ENCODE measurements at places on chromosomes 4 and X.

- no peak for DNase-seq
Observed at GRCh38 chr4:134499074-134499473, 297.5 kb upstream of the PABPC4L start.

DNA sequence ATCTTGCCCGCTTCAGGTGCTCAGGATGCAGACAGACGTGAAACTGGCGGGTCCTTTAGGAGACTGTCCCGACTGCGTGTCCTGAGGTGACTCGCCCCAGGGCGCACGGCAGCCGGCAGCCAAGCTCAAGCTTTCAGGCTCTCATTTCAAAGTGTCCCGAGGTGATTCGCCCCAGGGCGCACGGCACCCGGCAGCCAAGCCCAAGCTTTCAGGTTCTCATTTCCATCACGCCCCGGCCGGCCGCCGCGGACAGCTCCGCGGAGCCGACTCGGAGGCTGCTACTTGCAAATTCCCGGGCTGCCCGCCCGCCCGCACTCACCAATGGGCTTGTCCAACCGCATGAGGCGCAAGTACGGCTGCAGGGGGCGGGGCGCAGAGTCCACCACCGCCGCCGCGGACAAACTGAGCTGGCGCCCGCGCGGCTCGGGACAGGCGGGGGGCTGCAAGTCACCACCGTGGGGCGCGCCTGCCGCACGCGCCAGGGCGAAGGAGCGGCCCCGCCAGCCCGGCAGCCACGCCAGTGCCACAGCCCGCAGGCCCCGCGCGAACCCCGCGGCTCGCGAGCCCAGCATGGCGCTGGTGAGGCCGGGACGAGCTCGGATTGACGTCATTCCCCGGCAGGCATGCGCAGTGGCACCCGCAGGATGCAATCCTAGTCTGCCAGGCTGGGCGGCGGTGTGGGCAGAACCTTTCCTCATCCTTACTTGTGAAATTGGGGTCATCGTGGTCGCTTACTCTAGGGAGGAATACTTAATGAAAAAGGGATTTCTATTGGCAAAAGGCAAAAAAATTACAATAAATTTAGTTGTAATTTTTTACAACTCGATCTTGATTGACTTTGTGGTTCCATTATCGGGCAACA lies at the start of gene COQ2:
Gene COQ2 (minus strand): TSS at position 606 of the 862 bp plus-strand sequence. CDS start 34 bp downstream, at position 572.
- DNase-seq: peak; percentile 98

DNA sequence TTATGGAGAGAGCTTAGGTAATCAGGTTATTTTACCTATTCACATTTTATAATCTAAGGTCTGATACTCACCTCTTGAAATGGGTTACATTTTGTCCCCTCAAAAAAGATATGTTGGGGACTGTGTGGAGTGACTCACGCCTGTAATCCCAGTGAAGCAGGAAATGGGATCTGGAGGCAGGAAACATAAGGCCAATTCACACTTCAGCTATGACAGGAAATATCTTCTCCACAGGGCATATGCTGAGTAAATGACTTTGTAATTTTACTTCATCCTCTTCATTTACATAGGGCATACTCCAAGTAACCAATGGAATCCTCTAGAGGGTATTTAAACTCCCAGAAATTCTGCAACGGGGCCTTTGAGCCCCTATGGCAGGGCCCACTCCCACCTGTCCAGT lies 54.8 kb upstream of the ZMAT1 start:
- no peak for DNase-seq

DNA sequence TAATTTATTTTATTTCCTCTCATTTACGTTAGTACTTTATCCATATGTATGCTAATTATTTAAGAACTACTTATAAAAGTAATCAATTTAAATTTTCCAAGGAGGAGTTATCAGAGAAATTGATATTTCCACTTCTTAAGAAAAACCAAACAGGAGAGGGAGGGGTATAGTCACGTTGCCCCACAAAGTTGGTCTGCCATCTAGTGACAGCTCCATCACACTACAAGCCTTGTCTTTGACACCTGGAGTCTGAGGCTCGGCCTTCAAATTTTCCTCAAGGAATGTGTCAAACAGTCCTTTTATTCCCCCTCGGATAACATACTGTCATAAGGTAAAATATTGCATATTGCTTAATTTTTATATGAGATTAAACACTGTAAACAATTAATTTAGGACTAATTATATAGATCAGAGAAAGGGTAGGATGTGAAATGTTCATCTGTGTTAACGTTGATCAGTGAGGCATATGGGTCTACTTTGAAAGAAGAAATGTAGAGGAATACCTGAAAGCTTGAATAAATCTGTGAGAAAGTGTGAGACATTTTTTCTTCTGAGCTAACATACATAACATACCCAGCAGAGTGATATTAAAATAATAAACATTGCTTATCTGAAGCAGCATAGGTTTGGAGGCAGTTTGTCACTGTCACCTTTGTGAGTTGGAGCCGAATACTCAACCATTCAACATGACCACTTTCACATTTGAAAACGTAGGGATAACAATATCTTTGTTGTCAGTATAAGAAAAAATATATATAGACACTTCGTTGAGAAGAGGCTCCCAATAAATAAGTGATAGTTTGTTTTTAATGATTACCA lies 114.4 kb downstream of the GLRA3 start:
- DNase-seq: no peak

DNA sequence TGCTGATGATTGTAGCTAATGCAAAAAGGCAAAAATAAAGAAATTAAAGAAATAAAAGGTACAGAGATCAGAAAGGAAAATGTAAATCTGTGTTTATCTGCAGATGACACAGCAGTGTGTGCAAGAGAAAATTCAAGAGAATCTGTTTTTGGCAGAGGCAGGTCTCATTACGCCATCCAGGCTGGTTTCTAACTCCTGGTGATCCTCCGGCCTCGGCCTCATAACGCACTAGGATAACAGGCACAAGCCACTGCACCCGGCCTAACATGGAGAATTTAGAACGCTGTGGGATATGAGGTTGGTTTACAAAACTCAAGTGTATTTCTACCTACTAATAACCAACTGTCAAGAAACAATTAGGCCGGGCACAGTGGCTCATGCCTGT lies 29.4 kb downstream of the CTBP1 start:
- no peak for DNase-seq

GRCh38 chr4:21209860-21210259 lies 509.6 kb downstream of the PACRGL start:
- peak; percentile 30 for DNase-seq

DNA sequence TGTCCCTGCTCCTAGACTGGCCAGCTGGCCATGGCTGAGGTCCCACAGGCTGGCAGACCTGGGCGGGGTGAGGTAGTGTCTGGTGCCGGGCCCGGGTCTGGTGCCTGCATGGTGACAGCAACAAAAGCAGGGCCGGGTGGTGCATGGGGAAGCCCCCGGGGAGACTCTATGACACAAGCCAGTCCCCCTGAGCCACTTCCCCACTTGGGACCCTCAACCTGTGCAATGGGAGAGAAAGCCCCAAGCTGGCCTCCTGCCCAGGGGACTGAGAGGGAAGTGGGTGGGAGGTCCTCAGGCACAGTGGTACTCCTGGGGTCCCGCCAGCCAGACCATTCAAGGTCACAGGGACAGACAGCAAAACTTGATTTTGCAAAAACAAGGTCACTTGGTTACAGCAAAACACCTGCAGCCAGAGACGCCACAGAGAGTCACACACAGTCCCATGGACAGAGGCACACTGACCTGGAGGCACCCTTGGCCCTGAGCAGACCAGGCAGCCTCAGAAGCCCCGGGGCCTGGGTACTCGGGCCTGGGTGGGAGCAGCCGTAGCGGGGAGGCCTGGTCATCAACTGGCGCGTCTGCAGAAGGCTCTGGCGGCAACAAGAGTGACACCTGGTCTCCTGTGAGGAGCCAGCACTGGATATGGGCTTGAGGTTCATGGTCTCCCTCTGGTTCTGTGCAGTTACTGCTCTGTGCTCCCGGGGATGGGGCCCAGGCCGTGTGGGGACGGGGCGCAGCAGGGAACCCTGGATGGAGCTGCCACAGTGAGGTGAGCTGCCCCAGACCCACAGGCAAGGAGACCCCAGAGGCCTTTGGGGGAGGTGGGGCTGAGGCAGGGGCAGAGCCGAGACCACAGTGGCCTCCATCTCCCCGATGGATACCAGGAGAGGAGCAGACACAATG lies 60.6 kb downstream of the HTRA3 start:
- DNase-seq: no peak

- no peak for DNase-seq
Observed at GRCh38 chr4:40763228-40763716, 13.5 kb downstream of the NSUN7 start.

GRCh38 chrX:38578167-38578566 lies 16.8 kb downstream of the TSPAN7 start:
- DNase-seq: no peak

GRCh38 chr4:67879486-67879885 lies 4.3 kb downstream of the TMPRSS11D start:
- DNase-seq: no peak

DNA sequence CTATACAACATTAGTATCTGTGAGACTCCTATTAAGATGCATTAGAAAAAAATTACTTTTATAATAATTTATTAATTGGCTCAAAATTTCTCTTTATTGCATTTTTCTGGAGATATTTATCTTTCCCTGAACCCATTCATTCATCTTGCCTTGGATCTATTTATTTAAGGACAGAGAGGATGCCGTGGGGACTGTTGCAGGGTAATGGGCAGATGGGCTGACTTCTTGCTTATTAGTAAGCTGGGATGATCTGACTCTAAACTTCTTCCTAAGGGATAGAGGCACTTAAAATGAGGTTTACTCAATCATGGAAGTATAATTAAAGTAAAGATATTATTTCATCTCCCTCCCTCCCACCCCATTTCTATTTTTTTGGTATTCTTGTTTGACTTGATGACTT lies 18.2 kb upstream of the ANK2 start:
- no peak for DNase-seq

- peak; percentile 24 for DNase-seq
Observed at GRCh38 chr4:45442466-45442865, 681.4 kb downstream of the GABRG1 start.

DNA sequence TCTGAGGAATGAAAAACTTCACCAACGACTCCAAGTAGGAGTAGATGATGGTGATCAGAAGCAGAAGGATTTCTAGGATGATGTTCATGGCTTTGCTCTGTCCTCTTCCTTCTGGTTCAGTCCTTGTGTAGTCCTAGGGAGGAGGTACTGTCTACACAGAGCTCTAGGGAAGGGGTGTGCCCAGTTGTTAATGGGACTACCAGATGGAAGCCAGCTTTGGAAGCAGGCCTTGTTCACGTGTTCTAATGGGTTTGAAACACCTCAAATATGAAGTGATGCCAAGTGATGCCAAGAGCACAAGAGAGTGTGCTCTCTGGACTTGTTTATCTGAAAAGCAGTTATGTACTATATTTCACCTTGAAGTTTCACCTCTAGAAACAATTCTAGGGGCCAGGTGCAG lies at the start of gene HSD17B13:
Gene HSD17B13 (minus strand): TSS at position 129 of the 400 bp plus-strand sequence. CDS start 41 bp downstream, at position 88.
- no peak for DNase-seq

DNA sequence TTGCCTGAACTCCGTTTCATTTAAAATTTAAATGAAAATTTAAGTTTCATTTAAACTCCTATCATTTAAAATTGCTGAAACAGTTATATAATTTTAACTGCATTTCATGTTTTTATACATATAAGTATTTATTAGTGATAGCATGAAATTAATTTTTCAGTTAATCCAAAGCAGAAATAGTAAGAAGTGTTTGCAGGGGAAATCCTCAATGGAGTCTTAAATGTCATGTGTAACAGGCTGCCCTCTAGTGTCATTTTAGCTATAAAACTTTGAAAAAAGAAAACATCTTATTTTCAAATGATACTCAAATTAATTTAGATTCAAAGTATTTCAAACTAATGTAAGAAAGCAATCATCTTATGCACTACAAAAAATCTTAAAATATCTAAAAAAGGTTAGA lies 27.2 kb downstream of the TAPT1 start:
- peak; percentile 35 for DNase-seq

- no peak for DNase-seq
Observed at GRCh38 chr4:72209600-72209999, 177.8 kb downstream of the NPFFR2 start.

GRCh38 chr4:143288171-143288570 lies 48.5 kb upstream of the GAB1 start:
- DNase-seq: peak; percentile 51

DNA sequence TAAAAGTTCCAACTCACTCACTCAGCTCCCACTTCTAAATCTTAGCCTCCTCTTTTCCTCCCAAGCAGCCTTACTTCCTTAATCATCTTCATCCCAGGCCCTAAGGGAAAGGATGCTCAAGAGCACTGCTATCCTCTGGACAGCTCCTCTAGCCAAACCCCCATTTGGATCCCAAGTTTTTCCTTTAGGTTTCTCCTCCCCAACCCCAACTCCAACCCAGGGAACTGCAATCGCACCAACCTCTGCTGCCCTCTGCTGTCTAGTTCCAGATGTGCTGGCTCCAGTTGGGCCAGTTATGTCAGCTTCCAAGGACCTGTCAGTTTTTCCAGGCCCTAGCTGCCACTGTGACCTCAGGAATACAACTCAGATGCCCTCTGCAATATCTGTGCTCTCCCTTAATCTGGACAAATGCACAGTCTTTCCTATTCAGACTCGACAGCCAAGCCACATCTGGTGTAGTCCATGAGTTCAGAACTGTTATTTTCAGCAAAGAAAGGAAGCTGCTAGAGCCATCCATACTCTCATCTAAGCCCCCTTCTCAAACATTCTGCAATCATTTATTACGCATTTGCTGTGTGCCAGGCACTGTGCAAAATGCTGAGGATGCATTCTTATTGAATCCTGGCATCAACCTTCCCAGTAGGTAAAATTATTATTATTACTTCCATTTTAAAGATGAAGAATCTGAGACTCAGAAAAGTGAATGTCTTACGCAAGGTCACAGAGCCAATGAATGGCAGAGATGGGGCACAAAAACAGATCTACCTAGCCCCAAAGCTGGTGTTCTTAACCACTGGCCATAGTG lies 12.3 kb upstream of the XPNPEP2 start:
- DNase-seq: peak; percentile 73

- DNase-seq: no peak
Observed at GRCh38 chr4:33989820-33990443, 2254.4 kb downstream of the ARAP2 start.

- DNase-seq: peak; percentile 3
Observed at GRCh38 chrX:11239230-11239629, 54.0 kb upstream of the AMELX start.

GRCh38 chr4:88623097-88623496 lies 30.8 kb downstream of the HERC3 start:
- DNase-seq: no peak

- no peak for DNase-seq
Observed at GRCh38 chrX:7706032-7706431, 136.9 kb upstream of the VCX start.

DNA sequence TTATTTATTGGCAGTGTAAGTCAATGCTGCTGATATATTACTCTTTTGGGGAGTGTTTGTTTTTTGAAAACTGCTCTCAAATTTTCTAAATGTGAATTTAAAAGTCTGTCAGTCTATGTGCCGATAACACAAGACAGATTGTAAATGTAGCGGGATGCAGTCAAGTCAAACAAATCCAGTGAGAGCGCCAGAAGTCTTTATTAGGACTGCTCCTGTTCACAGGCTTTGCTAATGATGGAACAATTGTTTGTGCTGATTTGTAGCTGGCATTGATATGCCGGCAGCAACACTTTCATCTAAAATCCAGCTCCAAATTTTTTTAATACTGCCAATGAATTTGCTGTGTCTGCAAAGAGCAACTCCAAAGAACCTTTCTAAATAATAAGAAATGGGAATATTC lies 78.7 kb upstream of the TET2 start:
- peak; percentile 3 for DNase-seq
